ENCODE measurements at places on chromosomes 11 and 22.

GRCh38 chr11:110777775-110778174, 65.5 kb upstream of the ARHGAP20 start:
- DNase-seq, result no peak

- no peak for DNase-seq
These were observed 14.6 kb downstream of the PHLDA2 start for GRCh38 chr11:2914455-2915195.

GRCh38 chr11:27720277-27720830, 20.1 kb upstream of the BDNF start:
- no peak for DNase-seq

GRCh38 chr11:119303227-119303718, 13.7 kb downstream of the MCAM start:
- no peak for DNase-seq

DNA sequence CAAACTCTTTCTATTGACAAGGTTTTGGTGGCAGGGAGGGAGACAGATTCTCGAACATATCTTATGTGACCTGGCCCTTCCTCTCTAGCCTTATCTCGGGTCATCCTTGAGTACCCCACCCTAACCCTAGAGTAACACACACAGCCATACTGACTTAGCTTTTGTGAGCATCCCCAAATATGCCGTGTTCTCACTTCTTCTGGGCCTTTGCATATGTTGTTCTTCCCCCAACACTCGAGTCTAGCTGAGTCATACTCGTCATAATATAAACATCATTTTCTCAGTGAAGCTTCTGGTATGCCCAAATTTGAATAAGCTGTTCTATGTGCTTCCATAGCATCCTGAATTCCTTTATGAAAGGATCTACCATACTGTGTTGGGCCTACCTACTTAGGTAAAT, 8.0 kb downstream of the TTC17 start:
- DNase-seq, result no peak

GRCh38 chr11:67178878-67179277, 59.8 kb downstream of the KDM2A start:
- no peak for DNase-seq

- peak; percentile 5 for DNase-seq
These were observed 289.1 kb upstream of the SORL1-AS1 start for GRCh38 chr11:121741761-121742361.

GRCh38 chr11:125773516-125773915, 5.1 kb downstream of the PATE2 start:
- DNase-seq, result no peak

GRCh38 chr11:62928011-62928410, 6.8 kb upstream of the CHRM1 start:
- DNase-seq, result peak; percentile 66

- DNase-seq, result no peak
These were observed 97.9 kb downstream of the MORC2 start for GRCh38 chr22:30870451-30871345.

DNA sequence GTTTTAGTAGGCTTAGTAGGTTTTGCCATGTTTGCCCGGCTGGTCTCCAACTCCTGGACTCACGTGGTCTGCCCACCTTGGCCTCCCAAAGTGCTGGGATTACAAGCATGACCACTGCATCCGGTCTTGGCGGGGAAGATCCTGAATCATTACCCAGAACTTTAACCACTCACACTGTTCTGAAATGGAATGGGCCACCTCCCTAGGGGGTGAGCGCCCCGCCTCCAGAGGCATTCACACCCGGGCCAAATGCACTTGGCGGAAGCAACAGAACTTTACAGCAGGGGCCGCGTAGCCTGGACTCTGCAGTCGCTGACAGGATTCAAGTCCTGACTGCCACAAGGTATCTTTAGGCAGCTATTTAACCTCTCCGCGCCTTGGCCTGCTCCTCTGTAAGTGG, 5.4 kb downstream of the CCDC86 start:
- DNase-seq, result no peak

GRCh38 chr11:122731500-122731913, 76.0 kb downstream of the UBASH3B start:
- DNase-seq, result no peak

DNA sequence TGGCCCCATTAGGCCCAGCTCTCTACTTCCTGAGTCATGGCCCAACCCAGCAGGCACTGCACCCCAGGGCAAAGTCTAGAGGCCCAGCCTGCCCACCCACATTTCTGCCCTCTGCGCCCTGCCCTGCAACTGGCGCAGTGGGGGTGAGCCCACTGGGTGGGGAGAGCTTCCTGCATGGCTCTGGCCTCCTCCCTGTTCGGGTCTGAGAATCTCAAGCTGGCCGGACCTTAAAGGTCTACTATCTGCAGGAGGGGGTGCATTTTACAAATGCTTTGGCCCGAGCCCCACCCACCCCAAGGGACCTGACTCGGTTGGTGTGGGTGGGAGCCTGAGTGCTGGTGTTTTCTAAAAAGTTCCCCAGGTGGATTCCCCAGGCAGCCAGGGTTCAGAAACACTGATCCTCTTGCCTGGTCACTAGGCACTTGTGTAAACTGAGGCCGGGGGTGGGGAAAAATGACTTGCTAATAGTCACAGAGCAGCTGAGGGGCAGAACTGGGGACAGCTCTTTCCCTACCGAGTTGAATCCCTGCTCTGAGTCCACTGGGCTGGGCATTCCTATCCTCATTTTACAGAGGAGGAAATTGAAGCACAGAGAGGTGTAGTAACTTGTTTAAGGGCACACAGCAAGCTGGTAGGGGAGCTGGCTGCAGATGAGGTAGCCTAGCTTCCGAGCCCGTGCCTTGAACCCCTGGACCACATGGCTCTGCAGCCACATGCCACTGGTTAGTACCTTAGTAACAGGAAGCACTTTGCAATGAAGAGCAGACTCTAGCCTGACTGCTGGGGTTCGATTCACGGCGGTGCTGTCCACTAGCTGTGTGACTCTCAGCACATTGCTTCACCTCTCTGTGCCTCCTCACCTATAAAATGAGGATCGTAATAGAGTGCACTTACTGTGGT, 36.3 kb downstream of the CD82 start:
- no peak for DNase-seq

DNA sequence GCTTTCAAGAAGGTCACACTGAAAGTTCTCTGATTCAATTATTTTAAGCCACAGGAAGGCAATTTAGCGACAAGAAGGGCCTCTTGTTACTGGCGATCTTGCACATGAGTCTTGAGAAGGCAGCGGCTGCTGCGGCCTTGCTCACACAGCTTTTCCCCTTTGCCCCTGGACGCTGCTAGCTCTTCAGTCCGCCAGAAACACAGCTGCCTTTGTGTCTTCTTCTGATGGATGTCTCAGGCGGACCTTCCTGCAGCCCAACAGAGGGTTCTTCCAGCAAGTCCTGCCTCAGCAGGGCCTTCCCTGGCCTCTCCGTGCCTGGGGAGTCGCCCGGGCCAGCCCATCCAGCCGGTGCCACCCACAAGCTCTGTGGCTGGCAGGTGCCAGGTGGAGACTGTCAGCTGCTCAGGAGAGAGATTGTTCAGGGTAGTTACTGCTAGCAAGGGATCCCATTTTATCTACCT, 59.4 kb downstream of the PKNOX2 start:
- no peak for DNase-seq

All from NCI-H2227 treated with DMSO at 0.1 percent for 48 hours (cell line).